Activated T-helper 2 cell treated with anti-CD3 and anti-CD28 coated beads, Interferon-gamma antibody, Interleukin-2, Interleukin-4, amounts not matched to agents 10 μg/mL and 5 μg/mL and 100 μg/mL, durations not matched to agents 14 hours and 24 hours and 36 hours (primary cell): ENCODE measurements at places on chromosomes 6 and 20. TPM values are rescaled to one million over a fixed set of nuclear protein-coding genes. Genes with fewer than 3 reads are reported as not detected.

Gene OPN5
- not detected in 2 replicates for total RNA-seq

Gene BPHL
- total RNA-seq, result 12.1 and 15.8 TPM in 2 replicates

Gene XKR7
- total RNA-seq, result not detected in 2 replicates

Gene FHL5
- total RNA-seq, result not detected in 2 replicates

Gene AGER
- total RNA-seq, result 18.5 and 20.9 TPM in 2 replicates

Gene TCP11
- total RNA-seq, result not detected in 2 replicates

Gene FAM83C
- not detected in 2 replicates for total RNA-seq

Gene SRMS
- total RNA-seq, result not detected in 2 replicates

Gene EIF2S2
- 96.0 and 97.6 TPM in 2 replicates for total RNA-seq

Gene PPIL1
- total RNA-seq, result 52.4 and 54.8 TPM in 2 replicates

Gene C20orf204
- total RNA-seq, result 3.8 and 4.3 TPM in 2 replicates

Gene UTRN
- total RNA-seq, result 48.6 and 54.6 TPM in 2 replicates

Gene SNPH
- total RNA-seq, result 2.7 and 3.1 TPM in 2 replicates

Gene GHRH
- total RNA-seq, result not detected in 2 replicates

Gene RSPO3
- not detected in 2 replicates for total RNA-seq

Gene PPP1R3G
- 0.11 and 0.16 TPM in 2 replicates for total RNA-seq

Gene ULBP2
- total RNA-seq, result 0.14 and 0.18 TPM in 2 replicates

Gene RAD21L1
- 0.32 TPM in 1 of 2 replicates, not detected in the other for total RNA-seq

Gene ELOVL2
- total RNA-seq, result not detected in 2 replicates

Gene SNAP91
- total RNA-seq, result not detected in 2 replicates

Gene PLAGL2
- total RNA-seq, result 125 and 126 TPM in 2 replicates

Gene MRPL14
- 67.3 and 70.3 TPM in 2 replicates for total RNA-seq

Gene GINS1
- 33.5 and 36.3 TPM in 2 replicates for total RNA-seq

Gene PNLDC1
- total RNA-seq, result 0.32 and 0.74 TPM in 2 replicates

Gene ETV7
- 0.51 and 0.57 TPM in 2 replicates for total RNA-seq

Gene OLIG3
- total RNA-seq, result not detected in 2 replicates

Gene SSTR4
- not detected in 2 replicates for total RNA-seq

Gene RUNX2
- total RNA-seq, result 60.8 and 65.4 TPM in 2 replicates

Gene GABRR2
- total RNA-seq, result 0.34 and 0.78 TPM in 2 replicates

Gene BTN3A1
- 34.8 and 38.6 TPM in 2 replicates for total RNA-seq
